Urothelium cell line (cell line): ENCODE measurements at places on chromosomes 2 and 18.

GRCh38 chr2:1744446-1745170 is at the start of gene PXDN:
PXDN (minus strand) TSS chr2:1744515; CDS start chr2:1744455, 60 bp downstream.
- DNase-seq: peak; percentile 59

DNA sequence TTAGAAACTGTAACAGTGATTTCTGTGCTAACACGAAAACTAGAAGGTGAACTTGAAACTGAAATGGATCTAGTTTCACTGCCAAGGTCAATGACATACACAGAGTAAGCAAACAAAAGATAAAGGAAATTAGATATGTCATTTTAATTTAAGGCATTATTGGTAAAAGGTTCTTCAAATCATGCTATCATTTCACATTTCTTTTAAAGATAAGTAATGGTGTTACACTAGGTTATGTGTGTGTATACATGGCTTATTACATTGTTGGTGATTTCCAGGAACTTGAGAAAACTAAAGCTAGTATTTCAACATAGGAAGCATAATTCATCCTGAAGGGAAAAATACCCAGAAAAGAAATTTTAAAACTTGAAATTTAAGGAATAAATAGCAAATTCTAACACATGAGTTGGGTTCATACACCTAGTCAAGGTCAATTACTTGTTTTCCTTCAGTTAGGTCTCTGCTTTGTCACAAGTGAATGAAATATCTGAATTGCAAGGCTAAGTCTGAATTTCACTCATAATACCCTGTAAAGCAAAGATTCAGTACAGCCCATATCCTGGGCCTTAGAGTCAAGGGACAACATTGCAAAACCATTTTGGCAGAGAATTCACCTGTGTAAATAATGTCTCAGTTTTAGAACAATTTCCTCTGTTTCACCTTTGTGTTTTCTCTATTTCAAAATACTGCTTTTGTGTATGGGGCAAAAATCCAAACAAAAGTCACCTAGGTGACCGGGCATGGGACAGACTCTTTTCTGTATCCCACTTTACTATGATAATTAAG is 141.6 kb downstream of the SRBD1 start:
- no peak for DNase-seq

DNA sequence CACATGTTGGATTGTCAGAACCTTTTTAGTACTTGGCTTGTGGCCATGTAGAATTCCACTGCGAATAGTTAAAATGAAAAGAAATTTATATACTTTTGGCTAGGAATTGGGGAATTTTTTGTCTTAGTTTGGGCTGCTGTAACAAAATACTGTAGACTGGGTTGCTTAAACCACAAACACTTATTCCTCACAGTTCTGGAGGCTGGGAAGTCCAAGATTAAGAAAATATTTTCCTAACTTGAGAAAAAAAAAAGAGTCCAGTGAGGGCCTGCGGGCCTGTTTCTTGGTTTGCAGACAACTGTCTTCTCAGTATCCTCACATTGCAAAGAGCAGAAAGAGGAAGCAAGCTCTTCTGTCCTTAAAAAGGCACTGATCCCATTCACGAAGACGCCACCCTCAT is 81.9 kb downstream of the CD226 start:
- DNase-seq: no peak

- no peak for DNase-seq
These were observed 44.9 kb downstream of the LMAN2L start for GRCh38 chr2:96694816-96695455.

GRCh38 chr2:68292108-68292710 is 27.5 kb downstream of the CNRIP1 start:
- DNase-seq: peak; percentile 33

DNA sequence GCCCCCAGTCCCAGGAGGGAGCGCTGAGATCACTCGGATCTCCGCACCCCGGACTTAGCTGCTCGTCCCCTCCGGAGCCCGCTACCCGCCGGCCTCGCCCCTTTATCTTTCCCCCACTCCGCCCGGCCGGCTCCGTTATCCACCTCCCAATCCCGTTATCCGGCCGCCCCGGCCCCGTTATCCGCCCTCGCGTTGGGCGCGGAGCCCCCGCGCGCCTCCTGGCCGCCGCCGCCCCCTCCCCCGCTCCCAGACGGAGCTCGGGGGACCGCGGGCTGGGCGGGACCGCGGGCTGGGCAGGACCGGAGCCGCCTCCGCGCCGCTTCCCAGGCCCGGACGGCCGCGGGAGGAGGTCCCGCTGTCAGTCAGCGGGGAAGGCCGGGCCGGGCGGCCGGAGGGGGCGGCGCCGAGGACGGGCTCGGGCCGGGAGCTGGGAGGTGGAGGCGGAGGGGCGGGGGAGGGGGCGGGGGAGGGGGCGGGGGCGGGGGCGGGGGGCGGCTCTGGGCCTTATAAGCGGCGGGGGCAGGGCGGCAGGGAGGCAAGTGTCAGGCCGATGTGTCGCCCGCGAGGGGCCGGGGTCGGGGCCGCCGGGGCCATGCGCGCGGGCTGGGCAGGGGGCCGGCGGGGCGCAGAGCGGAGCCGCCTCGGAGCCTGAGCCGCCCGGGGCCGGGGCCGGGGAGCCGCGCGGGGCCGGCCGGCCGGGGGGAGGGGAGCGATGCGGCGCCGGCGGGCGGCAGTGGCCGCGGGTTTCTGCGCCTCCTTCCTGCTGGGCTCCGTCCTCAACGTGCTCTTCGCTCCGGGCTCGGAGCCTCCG is at the start of gene PKDCC:
Gene PKDCC (plus strand): TSS at position 534 of the 811 bp plus-strand sequence. CDS start 179 bp downstream, at position 713.
- DNase-seq: peak; percentile 98

- no peak for DNase-seq
These were observed 897 bp downstream of the SLC23A3 start for GRCh38 chr2:219168932-219169331.

DNA sequence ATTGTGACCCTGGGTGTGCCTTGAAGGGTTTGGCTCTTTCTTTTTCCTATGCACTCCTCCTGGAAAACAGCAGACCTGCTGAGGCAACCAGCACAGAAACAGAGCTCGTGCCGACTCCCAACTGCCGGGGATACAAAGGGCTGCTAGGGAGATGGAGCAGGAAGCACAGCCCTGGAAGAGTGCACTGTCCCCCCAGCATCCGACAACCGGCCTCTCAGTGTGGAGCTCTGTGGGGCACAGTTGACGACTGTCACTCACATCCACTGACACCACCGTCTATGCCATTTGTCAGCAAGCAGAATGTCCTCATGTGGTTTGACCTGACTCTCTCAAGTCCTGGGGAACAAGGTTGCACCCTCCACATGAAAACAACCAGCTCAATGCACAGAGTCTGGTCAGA is 290.4 kb downstream of the TNS1 start:
- no peak for DNase-seq

DNA sequence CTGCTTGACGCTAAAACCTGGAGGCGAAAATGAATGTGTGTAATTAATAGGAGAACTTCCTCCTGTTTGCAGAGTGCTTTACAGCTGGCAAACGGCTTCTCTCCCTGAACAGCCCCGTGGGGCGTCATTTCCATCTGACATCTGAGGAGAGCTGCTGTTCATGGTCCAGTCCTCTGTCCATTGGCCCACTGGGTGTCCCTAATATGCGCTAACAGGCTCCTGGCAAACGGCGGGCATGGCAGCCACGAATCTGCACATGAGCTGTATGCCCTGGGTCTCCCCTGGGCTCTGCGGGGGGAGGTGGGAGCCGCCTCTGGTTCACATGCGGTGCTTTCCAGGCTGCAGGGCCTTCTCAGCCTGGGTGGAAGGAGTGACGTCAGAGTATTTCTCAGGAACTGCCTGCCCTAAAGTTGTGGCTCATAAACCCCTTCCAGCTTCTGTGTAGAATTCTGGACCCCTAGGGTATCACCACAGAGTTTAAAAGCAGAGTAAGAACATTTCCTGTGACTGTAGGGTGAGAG is 73.2 kb downstream of the LRRFIP1 start:
- no peak for DNase-seq

GRCh38 chr2:148548716-148549400 is 95.7 kb upstream of the EPC2 start:
- no peak for DNase-seq

DNA sequence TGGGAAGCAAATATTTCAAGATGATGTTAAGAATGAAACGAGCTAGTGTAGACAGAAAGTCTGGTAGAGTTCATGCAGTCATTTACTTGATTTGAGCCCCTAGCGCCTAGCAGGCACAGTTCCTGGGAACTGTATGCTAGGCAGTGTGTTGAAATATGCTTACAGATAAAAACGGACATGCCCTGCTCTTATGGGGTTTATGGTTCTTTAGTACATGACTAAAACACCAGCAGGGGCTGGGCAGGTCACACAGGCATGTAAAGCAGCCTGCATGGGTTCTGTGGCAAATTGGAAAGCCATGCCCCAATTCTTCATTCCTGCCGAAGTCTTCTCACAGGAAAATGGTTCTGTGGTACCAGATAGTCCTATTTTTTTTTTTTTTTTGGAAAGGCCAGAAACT is 27.3 kb upstream of the MGAT5 start:
- no peak for DNase-seq

- no peak for DNase-seq
These were observed 52.8 kb downstream of the GALNT1 start for GRCh38 chr18:35634323-35634722.

- DNase-seq: no peak
These were observed 2.7 kb downstream of the TMEM163 start for GRCh38 chr2:134715932-134716643.

DNA sequence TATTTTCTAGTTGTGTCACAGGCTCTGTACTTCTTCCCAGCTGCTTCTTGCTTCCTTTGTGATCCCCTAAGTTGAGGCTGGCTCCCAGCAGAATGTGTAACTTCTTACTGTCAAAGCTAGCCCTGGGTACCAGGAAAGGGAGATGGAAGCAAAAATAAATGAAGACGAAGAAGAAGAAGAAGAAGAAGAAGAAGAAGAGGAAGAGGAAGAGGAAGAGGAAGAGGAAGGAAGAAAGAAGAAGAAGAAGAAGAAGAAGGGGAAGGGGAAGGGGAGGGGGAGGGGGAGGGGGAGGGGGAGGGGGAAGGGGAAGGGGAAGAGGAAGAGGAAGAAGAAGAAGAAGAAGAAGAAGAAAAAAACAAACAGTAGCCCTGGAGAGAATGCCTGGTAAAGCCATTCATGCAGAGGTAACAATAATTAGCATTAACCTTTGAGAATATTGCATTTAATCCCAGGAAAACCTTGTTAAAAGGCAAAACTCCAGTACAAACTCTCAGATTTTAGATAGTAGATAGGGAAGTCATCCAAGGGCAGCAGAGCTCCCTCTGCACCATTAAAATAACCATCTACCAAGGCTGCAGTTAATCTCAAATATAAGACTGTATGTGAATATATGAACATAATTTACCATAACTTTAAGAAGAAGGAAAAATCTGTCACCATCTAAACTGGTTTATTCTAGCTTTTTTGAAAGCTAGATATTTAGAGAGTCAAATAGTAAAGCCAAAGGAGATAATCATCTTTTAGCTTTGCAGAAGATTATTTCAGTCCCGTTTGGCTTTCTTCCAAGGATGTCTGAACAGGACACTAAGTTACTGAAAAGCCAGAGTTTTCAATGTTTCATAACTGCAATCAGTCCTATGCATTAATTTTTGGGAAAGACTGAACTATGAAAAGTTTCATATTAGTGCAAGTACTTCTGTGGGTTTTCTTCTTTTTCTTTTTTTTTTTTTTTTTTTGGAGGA is 44.3 kb upstream of the FBXO11 start:
- no peak for DNase-seq
